ENCODE measurements at places on chromosomes 2 and 18.
A peak's percentile ranks its signal among the peaks of the same experiment; 100 is the strongest.

DNA sequence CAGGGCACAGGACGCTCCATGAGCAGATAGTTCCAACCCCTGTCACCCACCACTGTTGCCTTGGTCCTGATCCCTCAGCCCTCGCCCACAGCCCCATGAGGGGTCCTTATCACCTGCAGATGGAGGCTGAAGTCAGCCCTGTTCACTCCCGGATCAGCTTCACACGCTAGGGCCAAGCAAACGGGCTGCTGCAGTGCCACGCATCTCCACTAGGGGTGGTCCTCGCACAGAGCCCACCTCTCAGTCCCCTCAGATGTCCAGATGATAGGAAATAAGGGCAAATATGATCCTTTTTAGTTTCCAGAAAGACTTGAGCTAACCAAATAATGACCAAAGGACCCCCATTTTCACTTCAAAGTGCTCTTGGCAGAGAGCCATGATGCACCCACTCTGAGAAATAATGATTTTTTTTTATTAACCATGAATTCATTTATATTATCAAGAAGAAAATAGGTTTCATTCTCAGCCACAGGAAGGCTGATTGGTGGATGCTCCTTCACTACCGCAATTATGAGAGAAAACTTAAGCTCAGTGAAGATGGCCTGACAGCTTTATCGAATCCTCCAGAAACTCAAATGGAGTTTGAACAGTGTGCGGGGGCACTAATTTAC lies 71.9 kb upstream of the KLHL29 start:
- DNase-seq = no peak

GRCh38 chr2:24814516-24814915 lies 21.3 kb downstream of the CENPO start:
- no peak for DNase-seq

- no peak for DNase-seq
These were observed 213.4 kb downstream of the NEDD4L start for GRCh38 chr18:58257461-58257860.

DNA sequence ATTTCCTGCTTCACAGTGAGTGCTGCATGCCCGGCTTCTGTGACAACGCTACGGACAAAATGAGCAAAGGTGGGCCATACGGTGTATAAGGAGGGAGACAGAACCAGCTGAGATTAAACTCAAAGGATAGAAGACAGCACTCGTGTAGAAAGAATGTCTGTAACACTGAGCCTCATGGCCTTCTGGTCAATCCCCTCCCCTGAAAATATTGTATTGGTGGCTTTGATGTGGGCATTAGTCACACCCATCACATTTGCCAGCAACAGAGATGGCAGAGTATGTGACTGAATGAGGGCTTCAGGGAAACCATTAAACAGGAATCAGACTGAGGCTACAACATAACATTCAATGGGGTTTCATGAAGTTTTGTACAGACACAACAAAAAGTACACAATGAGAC lies 287.8 kb upstream of the CCDC68 start:
- no peak for DNase-seq

DNA sequence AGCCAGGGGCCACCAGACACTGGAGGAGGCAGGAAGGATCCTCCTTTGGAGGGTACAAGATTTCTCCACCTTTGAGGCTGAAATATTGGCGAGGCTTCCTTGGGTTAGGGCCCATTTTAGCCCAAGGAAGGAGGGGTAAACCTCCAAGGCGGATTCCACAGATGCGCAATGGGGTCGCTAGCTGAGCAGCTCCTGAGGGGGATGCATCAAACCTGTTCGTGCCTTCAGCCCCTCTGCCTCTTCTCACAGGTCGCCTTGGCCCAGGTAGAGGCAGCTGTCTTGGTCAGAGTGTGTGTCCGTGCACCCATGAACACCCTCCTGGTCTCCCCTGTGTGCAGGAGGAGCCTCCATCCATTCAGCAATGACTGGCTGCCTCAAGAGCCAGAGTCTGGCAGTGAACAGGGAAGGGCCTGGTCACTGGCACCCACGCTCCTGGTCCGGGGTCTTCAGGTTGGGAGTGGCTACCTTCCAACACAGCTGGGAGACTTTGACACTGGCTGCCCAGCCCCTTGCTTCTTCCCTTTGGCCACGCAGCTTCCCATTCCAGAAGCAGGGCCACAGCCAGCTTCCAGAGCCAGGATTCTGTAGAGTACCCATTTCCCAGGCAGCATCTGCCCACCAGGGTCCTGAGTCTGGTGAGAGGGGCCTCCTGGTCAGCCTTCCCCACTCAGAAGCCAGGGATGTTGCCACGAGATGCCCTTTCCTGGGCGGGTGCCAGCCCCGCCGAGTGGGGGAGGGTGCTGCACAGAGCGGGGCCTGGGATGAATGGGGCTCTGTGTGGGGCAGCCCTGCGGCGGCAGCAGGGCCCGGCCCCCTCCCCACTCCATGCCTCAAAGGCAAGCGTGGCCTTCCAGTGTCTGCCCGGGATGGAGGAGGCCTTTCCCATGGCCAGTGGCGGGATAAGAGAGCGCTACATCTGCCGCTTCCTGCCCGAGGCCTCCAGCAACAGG lies 95.8 kb upstream of the GPC1 start:
- DNase-seq = no peak

GRCh38 chr18:55073116-55073515 lies 113.9 kb upstream of the CCDC68 start:
- DNase-seq = no peak

DNA sequence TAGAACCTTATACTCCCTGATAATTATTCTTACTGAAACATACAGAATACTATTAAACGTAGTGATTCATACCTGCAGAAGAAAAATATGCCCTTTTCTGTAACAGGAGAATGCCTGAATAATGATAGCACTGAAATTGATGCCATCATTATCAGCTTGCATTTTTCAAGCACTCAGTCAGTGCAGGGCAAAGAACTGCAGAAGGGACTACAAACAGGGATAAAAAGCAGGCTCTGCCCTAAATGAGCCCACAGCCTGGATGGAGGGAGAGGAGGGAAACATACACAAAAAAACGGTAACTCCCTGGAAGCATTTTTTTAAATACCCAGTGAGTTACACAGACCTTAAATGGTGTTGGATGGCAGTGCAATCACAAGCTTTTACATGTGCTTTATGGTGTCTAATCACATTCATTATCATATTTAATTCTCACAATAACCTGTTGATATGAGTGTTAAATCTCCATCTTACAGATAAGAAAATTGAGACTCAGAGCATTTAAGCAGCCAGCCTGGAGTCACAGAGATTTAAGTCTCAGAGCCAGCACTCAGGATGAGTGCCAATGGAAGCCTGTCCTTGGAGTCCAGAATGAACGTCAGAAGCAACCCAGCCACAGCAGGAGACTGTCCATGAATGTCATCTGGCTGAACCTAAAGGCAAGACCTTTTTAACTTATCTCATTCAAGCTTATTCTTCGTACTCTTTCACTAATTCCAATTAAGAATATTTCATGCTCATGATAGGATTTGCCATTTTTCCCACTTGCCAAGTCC lies 139.3 kb upstream of the CTNNA2 start:
- no peak for DNase-seq

DNA sequence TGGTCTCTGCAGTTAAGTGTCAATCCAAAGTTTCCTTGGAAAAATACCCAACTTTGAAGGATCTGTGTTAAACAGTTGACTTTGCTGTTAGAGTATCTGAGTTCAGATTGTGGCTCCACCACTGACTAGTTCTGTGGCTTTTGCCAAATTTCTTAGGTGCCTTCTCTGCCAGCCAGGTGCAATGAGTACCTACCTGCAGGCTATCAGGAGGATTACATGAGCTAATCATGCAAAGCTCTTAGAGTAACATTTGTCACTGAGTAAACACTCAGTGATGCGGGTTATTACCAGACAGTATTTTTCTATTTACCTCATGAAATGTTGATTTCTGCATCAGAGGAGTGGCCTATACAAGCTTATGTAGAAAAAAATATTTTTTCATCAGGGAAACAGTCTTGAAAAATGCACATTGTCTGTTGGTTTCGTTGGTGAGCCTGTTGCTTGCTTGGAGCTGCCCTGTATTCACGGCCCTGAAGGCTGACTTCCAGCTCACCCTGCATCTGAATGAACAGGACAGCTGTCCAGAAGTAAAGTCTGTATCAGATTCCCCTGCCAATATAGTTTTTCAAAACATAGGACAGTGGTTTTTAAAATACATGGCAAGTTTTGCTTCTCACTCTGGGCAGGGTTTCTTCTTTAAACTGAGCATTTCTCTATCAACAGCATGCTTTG lies 235.1 kb downstream of the CDCA7 start:
- peak; percentile 65 for DNase-seq

DNA sequence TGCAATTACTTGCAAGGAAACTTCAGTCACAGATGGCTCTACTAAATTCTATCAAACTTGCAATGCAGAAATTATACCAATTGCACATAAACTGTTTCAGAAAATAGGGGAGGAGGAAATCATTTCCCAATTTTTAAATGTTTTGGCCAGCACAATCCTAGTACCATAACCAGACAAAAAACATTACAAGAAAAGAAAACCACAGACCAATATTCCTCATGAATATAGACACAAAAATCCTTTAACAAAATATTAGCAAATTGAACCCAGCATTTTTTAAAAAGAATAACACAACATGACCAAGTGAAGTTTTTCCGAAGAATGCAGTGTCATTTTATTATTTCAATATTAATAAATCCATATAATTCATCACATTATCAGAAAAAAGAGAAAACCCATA lies 45.8 kb downstream of the INO80C start:
- no peak for DNase-seq

DNA sequence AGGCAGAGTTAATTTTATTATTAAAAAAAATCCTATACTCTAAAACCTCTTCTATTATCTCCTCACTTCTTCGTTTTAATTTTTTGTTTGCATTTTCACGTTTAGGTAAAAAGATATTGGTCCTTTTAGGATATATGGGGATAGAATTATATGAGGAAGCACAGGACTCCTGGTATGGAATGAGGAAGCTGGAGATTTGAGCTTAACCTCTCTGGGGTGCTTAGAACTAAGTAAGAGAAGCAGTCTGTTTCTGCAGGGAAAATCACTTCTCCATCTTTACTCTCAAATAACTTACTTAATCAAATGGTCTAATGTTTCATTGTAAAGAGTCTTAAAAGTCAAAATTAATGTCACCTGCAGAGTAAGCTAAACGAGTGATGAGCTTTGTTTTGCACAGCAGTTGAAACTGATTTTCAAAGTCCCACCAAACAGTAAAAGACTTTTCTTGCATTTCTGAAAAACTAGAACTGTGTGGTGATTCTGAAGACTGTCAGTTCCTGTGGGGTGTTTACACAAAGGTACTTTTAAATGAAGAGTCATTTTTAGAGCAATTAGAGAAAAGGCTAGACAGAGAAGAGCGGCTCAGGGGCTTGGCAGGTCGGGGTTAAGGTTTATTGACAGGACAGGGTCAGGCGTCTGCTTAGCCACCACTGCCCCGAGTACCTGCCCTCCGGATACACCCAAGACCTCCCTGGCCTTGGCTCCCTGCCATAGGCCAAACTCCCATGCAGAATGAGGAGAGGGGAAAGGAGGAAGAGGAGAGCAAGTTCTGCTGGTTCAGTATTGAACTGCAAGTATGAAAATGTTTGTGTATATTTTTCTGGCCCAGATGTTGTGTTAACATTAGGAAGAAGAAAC lies 21.6 kb downstream of the METAP1D start:
- no peak for DNase-seq

GRCh38 chr2:118292991-118293390 lies 204.7 kb downstream of the INSIG2 start:
- DNase-seq = peak; percentile 57

- DNase-seq = peak; percentile 71
These were observed 113.4 kb upstream of the PKDCC start for GRCh38 chr2:41934329-41934958.

DNA sequence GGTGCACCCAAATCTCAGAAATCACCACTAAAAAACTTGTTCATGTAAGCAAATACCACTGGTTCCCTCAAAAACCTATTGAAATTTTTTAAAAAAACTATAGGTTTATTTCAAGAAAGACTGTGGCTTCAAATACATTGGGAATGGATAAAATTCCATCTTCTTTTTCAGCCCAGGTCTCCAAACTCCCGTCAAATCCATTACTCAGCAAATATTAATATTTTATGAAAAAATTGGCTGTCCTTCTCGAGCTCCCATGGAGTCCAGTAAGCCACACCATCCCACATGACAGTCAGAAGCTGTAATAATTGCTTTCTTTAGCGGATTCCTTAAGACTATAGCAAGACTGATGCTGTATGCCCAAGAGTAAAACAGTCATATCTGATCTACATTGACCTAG lies 204.4 kb upstream of the DOK6 start:
- DNase-seq = no peak

DNA sequence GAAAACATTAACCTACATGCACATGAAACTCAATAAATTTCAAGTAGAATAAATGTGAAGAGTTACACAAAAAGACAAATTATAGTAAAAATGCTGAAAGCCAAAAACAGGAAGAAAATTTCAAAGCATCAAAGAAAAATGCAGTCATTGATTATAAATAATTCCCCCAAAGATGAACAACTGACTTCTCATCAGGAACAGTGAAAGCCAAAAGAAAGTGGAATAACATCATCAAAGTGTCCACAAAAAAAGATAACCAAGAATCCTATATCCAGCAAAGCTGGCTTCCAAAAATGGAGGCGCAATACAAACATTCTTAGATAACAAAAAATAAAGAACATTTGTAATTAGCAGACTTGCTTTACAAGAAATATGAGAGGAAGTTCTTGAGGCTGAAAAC lies 161.6 kb downstream of the CMPK2 start:
- DNase-seq = no peak

- no peak for DNase-seq
These were observed 507.9 kb downstream of the ERBB4 start for GRCh38 chr2:212030709-212031108.

DNA sequence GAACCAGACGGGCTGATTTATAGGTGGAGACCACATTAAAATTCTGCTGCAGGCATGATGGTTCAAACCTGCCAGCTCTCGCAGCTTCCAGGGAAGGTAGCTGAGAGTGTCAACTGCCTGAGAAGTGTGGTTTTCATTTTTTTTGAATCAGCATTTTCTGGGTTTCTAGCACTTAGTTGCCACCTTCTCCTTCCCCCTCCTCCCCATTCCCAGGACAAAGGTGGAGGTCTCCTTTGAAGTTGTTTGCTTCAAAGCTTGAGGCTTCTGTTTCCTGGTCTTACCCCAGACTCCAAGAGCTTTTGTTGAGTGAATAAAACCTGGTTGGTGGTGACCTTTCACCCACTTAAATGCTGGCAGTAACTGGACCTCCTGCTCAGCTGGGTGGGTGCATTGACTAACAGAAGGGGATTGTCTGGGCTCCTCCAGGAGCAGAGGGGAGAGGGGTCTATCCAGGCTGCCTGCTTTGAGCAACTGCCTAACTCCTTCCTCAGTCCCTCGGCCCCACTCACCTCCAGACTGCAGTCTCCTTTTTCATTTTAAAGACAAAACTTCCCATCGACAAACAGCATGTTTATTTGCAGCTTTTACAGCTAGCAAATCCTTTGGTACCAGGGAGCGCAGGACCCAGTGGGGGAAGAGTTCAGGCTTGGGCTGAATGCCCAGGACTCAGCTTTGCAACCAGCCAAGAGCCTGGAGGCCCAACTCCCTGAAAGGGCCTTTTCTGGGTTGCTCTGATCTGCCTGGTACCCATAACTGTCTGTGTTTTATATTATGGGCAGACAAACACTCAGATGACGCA lies 3.5 kb downstream of the RHOB start:
- DNase-seq = peak; percentile 88

GRCh38 chr2:240441326-240441992 lies 6.0 kb downstream of the GPC1 start:
- DNase-seq = no peak
